ENCODE measurements at places on chromosomes 7 and 10.

DNA sequence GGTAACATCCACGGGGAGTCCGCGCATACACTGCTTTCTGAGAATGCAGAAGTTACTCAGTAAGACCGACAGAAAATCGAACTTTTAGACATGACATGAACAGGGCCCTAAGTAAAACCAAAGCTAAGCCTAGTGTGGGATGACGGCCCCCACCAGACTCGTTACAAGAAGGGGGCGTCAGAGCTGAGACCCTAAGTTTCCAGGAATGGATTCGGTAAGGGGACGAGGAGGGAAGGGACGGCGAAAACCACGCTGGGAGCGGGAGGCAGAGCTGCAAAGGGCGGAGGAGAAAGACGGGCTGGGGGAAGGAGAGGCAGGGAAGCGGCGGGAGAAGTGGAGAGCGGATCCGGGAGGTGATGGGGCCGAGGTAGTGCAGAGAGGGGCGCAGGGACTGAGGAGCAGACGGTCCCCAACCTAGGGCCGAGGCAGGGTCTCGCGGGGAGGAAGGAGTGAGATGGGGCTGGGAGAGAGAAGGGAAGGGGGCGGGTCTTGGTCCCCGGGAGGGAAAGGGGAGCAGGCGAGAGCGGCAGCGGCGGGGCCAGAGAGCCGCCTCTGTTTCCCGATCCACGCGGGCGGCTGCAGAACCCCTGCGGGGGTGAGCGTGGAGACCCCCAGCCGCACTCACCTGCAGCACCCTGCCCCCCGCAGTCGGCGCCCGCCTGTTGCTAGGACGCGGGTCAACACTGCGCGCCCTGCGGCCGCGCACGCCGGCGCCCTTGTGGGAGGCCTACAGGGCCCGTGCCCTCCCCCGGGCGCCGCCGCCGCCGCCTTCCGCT is 513 bp downstream of the ODAD2 start:
- no peak for DNase-seq

DNA sequence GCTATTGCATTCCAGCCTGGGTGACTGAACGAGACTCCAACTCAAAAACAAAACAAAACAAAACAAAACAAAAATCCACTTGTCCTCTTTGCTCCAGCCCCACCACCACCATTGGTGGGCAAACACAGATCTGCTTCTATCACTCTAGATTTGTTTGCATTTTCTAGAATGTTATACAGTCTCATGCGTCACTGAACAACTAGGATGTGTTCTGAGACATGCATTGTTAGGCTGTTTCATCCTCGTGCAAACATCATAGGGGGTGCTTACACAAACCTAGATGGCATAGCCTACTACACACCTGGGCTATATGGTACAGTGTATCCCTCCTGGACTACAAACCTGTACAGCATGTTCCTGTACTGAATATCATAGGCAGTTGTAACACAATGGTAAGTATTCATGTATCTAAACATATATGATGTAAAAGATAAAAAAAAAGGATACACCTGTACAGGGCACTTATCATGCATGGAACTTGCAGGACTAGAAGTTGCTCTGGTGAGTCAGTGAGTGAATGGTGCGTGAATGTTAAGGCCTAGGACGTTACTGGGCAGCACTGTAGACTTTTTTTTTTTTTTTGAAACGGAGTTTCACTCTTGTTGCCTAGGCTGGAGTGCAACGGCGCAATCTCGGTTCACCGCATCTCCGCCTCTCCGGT is 45.3 kb downstream of the BTBD16 start:
- DNase-seq, result no peak

DNA sequence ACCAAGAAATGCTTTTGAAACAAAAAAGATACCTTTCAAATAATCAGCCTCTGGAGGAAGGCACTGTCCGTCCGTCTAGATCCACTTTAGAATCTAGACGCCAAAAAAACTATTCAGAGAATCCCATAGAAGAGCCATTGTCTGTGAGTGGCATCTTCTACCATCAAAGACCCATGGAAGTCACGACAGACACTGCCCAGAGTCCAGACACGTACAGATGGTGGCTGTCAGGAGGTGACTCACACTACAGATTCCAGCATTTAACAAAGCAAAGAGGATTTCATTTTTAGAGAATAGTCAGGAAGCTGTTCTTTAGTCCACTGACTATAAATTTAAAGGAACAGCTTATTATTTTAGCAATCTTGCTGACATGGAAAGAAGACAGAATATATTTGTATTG is 11.7 kb downstream of the C1QL3 start:
- DNase-seq, result no peak

DNA sequence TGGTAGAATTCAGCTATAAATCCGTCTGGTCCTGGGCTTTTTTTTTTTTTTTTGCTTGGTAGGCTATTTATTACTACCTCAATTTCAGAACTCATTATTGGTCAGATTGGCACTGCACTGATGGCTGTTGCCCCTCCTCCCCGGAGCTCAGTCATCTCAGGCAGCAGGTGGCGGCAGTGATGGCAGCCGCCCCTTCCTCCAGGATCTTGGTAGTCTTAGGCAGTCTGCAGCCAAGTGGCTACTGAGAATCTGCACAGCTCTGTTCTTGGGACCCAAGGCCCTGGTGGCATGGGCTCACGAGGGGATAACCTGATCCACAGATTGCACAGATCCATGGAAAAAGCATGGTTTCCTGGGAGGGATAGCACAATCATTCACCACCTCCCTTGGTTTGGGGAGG is 77.9 kb downstream of the GPR85 start:
- DNase-seq, result no peak

GRCh38 chr7:29318853-29319718 is 124.5 kb downstream of the CHN2 start:
- DNase-seq, result no peak

GRCh38 chr10:78772986-78773530 is 295.7 kb upstream of the ZMIZ1 start:
- no peak for DNase-seq

GRCh38 chr7:137873524-137873923 is 26.8 kb upstream of the DGKI start:
- no peak for DNase-seq

- no peak for DNase-seq
Observed at GRCh38 chr7:80918909-80919721, at the start of gene SEMA3C. Gene SEMA3C, minus strand, starts transcription at chr7:80919051. Its CDS starts 2,270 bp downstream, at chr7:80916781.

DNA sequence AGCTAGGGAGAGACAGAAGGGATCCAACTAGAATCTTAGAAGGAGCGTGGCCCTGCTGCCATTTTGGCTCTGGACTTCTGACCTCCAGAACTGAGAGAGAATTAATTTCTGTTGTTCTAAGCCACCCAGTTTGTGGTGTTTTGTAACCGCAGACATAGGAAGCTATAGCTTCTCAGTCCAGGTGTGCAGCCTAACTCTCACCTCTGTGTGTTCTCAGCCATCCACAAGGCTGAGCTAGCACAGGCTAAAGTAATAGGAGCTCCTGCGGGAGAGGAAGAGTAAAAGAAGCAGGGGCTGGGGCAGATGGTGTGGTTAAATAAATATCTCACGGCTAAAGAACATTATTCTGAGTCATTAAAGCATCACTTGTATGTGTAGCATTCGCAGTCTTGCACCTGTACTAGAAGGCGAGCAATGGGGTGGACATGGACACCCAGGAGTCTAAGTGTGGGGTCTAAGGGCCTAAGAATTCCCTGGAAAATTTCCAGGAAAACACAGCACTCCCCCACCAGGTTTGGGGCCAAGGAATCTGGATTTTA is 94.1 kb downstream of the AOAH start:
- no peak for DNase-seq

GRCh38 chr7:29194594-29195427 is at the start of gene CHN2:
Gene CHN2, plus strand, starts transcription at chr7:29194775.
- DNase-seq, result peak; percentile 9

DNA sequence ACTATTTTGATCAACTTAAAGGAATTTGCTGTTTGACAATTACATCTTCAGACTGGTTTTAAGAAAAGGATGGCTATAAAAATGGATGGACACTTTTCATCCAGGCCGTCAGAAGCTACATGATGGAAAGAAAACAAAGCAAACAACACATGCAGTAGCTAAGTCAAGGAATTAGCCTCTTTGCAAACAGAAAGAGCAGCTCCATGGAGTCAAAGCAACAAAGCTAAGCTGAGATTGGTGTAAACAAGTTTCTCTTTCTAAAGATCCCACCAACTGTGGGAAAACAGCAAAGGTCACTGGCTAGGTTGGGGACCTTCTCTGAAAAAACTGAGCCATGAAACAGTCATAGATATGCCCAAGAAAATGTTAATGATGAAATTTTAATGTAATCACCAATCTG is 98.9 kb downstream of the RNF133 start:
- DNase-seq, result no peak

- no peak for DNase-seq
Observed at GRCh38 chr10:120460776-120461175, 3.7 kb downstream of the PLPP4 start.

DNA sequence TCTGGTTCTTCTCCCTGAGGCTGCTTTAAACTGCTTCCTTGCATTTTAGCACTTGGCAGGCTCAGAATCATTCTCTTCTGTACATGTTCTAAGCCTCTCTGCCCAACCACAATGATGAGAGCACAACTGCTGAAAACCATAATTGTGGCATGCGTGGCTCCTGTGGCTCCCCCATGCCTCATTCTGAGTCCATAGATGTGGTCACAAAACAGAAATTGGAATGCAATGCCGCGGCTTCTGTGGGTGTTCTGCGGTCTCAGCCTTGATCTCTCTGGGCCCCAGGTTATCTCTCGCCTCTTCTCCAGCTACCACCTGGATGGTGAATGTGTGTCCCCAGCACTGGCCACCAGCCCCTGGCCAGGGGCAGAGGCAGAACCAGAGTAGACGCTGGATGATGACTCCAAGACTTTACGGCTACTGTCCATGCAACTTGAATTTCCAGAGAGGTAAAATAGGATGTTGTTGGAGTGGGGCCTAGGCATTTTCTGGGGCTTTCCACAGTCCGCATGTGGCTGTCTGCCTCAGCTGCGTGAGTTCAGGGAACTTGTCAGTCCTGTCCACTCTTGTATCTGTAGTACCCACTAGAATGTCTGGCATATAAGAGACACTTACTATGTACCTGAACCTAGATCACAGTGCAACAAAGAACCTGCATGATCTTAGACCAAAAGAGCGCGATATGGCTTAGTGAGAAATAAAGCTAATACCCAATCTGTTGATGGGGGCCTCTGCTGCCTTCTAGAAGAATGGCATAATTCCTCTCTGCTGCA is 52.4 kb upstream of the ADRB1 start:
- DNase-seq, result no peak

All from stimulated activated CD8-positive, alpha-beta memory T cell treated with anti-CD3 and anti-CD28 coated beads, Interleukin-15, amount 100 ng/mL, for 24 hours (primary cell).